ENCODE measurements at places on chromosomes 2 and 18. TPM values are rescaled to one million over a fixed set of nuclear protein-coding genes. Genes with fewer than 3 reads are reported as not detected.

Gene PSMA8
- polyA plus RNA-seq, result not detected

Gene MAL
- 1.5 TPM for polyA plus RNA-seq

Gene ZNG1B
- polyA plus RNA-seq, result 63.2 TPM

Gene DSG4
- polyA plus RNA-seq, result not detected

Gene ADAM23
- 0.89 TPM for polyA plus RNA-seq

Gene UGT1A4
- not detected for polyA plus RNA-seq

Gene SLC30A3
- polyA plus RNA-seq, result 0.16 TPM

Gene CLEC4F
- polyA plus RNA-seq, result 0.04 TPM

Gene NT5DC4
- not detected for polyA plus RNA-seq

Gene IL36A
- not detected for polyA plus RNA-seq

Gene CHMP1B
- 402 TPM for polyA plus RNA-seq

Gene SPEG
- polyA plus RNA-seq, result 190 TPM

Gene RNU2-63P
- polyA plus RNA-seq, result not detected

Gene C2orf15
- polyA plus RNA-seq, result 0.16 TPM

Gene GPR45
- not detected for polyA plus RNA-seq

Gene IL1F10
- not detected for polyA plus RNA-seq

Gene METTL21A
- polyA plus RNA-seq, result 30.7 TPM

Gene VWA3B
- polyA plus RNA-seq, result not detected

Gene LYG1
- polyA plus RNA-seq, result 2.5 TPM

Gene MYO3B
- not detected for polyA plus RNA-seq

Gene KCNF1
- 0.06 TPM for polyA plus RNA-seq

Gene SCN3A
- polyA plus RNA-seq, result 0.65 TPM
